ENCODE measurements at places on chromosomes 2 and 18. TPM values are rescaled to one million over a fixed set of nuclear protein-coding genes. Genes with fewer than 3 reads are reported as not detected.

C2orf78 gene
- total RNA-seq: not detected

PLB1 gene
- 1.6 TPM for total RNA-seq

DHX57 gene
- 8.8 TPM for total RNA-seq

DNAH7 gene
- total RNA-seq: 0.14 TPM

PLEKHH2 gene
- 0.72 TPM for total RNA-seq

FIGN gene
- 15.8 TPM for total RNA-seq

LRP2 gene
- total RNA-seq: 1.3 TPM

PDE6D gene
- 18.2 TPM for total RNA-seq

ALLC gene
- not detected for total RNA-seq

DSC2 gene
- 25.6 TPM for total RNA-seq

TBR1 gene
- not detected for total RNA-seq

MDH1B gene
- 0.97 TPM for total RNA-seq

DRC1 gene
- not detected for total RNA-seq

CBLN2 gene
- not detected for total RNA-seq

REG3G gene
- total RNA-seq: not detected

Data from heart right ventricle (tissue), 16 donors.